ENCODE measurements at places on chromosomes 6 and 20.

GRCh38 chr6:98634569-98634968 is 199.8 kb upstream of the POU3F2 start:
- peak; percentile 38 for DNase-seq

DNA sequence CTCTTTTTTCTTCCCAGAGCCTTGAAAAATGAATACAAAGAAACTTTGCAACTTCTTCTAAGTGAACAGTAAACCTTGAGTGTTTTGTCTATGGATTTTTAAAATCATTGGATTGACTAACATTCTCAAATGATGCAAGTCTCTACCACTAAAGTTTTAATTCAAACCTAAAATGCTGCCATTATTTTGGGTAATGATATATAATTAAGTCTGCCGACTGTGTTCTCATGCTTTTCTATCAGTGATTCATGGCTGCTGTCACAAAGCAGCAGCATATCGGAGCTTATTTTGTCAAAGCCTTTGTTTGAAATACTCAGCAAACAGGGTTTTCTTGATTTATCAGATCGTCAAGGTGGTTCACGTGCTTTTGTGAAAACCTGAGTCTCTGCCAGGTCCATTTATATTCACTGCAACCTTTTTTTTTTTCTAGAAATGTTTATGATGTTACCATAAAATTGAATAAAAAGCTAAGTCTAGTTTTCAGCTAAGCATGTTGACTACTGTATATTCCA is 96.3 kb downstream of the GJA1 start:
- no peak for DNase-seq

DNA sequence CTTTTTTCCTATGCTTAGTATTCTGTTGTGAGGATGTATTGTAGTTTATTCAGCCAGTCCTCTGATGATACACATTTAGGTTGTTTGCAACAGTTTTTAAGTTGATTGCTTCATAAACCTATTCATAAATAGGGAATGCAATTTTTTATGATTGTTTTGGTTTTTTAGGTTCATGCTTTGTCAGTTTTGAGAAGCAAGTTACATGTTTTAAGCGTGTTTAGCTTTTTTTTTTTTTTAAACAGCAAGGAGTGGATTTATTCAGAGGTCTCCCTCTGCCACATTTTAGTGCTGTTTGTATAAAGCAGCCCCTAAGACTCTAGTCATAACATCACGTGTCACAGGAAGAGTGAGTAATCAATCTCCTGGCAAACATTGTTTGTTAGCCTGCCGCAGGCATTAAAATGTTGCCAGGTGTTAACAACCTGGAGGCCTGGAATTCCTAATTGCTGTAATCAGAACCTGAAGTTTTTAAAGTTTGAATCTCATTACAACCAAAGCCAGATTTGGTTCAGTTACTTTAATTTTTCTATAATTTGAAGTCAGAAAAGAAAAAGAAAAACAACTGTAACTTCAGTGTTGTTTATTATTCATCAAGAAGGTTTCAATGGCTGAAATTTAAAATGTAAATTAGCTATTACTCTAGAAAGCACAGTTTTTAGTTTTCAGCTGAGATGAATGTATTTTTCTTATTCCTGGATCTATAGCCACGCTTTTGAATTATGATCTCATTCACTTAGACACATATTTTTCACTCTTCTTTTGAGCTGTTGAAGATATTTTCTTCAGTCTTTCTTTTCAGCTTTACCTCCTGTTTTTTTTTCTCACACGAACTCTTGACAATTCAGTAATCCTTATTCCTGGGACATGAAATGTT is 59.2 kb downstream of the KCNS1 start:
- DNase-seq = no peak

GRCh38 chr6:21048047-21048446 is 513.8 kb downstream of the CDKAL1 start:
- no peak for DNase-seq

DNA sequence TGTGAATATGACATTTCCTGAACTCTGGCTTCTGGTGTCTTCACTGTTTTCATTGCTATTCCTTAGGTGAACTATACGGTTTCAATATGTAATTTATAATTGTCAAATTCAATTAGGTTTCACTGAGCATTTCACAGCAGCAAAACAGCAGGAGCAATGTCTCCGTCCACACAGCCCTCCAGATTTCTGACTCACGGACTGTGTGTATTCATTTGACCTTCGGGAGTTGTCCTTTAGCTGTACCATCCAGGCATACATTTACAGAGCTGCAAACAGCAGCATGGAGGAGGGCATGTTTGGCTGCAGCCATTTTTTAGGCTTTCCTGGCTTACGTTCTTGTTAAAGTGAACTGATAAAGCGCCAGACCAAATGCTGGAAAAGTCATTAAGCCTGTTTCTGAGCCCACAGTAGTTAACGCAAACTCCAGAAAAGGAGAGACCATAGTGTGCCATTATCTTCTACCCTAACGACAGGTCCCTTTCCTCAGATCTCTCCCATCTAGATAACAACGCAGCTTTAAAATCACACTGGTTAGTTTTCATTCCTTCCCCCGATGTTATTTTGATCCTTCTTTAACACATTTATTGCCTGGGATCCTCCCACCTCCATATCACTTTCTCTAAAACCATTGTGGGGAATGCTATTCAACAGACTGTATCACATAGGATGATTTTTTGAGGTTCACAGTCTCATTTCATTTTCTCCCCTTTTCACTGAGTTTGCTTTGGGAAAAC is 18.3 kb downstream of the FOXC1 start:
- DNase-seq = no peak

- peak; percentile 39 for DNase-seq
Observed at GRCh38 chr20:50338479-50339391, 148.1 kb downstream of the CEBPB start.

GRCh38 chr6:15522427-15522826 is 140.4 kb downstream of the DTNBP1 start:
- no peak for DNase-seq

DNA sequence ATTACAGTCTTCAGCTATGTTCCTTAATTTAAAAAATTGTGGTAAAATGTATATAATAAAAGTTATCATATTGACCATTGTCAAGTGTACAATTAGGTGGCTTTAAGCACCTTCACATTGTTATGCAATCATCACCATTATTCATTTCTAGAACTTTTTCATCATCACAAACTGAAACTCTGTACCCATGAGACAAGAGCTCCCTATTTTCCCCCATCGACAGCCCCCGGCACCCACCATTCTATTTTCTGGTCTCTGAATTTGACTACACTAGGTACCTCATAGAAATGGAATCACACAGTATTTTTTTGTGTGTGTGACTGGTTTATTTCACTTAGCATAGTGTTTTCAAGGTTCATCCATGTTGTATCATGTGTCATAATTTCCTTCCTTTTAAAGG is 39.7 kb upstream of the FYN start:
- no peak for DNase-seq

- no peak for DNase-seq
Observed at GRCh38 chr6:105954148-105954547, 132.0 kb upstream of the PRDM1 start.

GRCh38 chr6:124978451-124979293 is 16.4 kb downstream of the RNF217 start:
- no peak for DNase-seq

Data from neural progenitor cell (in vitro differentiated cells).